ENCODE measurements at places on chromosomes 5 and 9. TPM values are rescaled to one million over a fixed set of nuclear protein-coding genes. Genes with fewer than 3 reads are reported as not detected.
A peak's percentile ranks its signal among the peaks of the same experiment; 100 is the strongest.

GRCh38 chr5:89595056-89595455 is 712.1 kb upstream of the MEF2C start:
- DNase-seq: no peak

- DNase-seq: no peak
These were observed 94.3 kb upstream of the ARRDC3 start for GRCh38 chr5:91477408-91477807.

- DNase-seq: no peak
These were observed 40.3 kb upstream of the LRRC70 start for GRCh38 chr5:62538017-62538942.

- no peak for DNase-seq
These were observed 1009.5 kb upstream of the WWC1 start for GRCh38 chr5:167281925-167282324.

- DNase-seq: peak; percentile 52
These were observed 114.2 kb downstream of the LHFPL2 start for GRCh38 chr5:78534148-78534904.

- DNase-seq: no peak
These were observed 183.2 kb downstream of the ACTL7B start for GRCh38 chr9:108672475-108673190.

Gene OMD
- 11.4 TPM for total RNA-seq

- no peak for DNase-seq
These were observed 34.8 kb upstream of the CARTPT start for GRCh38 chr5:71684309-71684708.

All from heart right ventricle (tissue), 16 donors.